Urinary bladder (tissue), 4 donors: ENCODE measurements at places on chromosomes 12 and 14. TPM values are rescaled to one million over a fixed set of nuclear protein-coding genes. Genes with fewer than 3 reads are reported as not detected.

Gene RNU4-1
- under 0.01 TPM for total RNA-seq

GRCh38 chr12:120132863-120133385, 16.4 kb upstream of the RAB35 start:
- no peak for DNase-seq

- no peak for DNase-seq
These were observed 248.8 kb downstream of the ANO6 start for GRCh38 chr12:45464699-45465098.

Gene CCNK
- 74.9 TPM for total RNA-seq

Gene RFX4
- not detected for total RNA-seq

Gene CS
- 64.3 TPM for total RNA-seq

Gene SYNE2
- total RNA-seq = 102 TPM
